ENCODE measurements at places on chromosomes 6 and 20.

DNA sequence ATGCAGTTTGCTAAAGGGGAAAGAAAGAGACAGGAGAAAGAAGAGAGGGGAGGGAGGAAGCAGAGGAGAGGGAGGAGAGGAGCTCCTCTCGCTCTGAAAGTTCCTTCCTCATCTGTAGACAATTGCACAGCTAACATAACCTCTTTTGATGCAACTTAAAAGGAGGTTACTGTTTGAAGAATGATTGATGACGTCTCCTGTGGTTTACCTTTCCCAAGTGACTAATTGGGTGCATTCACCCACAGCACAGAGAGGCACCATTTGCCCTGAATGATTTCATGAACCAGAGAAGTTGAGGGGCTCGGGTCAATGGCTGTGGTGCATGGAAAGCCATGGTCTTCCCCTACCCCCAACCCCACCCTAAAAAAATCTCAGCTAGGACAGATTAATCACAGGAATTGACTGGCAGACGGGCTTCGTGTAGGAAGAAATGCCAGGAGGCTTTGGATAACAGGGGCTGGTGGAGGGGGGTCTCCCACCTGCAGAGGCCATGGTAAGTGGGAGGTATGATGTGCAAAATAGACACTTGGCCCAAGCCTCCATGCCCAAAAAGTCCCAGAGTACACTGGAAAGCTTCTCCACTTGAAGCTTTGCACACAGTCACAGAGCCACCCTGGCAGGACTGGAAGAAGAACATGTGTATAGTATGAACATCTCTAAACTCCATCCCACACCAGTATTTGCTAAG lies 213.7 kb downstream of the ANKRD60 start:
- DNase-seq, result no peak

DNA sequence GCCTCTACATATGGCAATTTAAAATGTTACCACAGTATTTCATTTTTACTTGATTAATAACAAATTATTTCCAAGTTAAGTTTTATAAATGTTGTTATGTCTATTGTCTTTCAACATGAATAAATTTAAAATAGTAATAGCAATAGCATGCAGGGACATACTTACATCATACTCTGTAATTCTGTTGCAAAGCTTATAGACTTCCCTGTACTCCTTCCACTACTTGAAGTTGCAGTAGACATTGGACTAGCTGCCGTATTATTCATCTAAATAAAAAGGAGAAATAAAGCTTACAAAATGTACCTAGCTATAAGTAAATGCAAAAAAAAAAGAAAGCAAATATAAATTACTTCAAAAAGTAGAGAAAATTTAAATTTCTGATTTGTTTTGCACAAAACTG lies 12.7 kb downstream of the SUPT3H start:
- no peak for DNase-seq

DNA sequence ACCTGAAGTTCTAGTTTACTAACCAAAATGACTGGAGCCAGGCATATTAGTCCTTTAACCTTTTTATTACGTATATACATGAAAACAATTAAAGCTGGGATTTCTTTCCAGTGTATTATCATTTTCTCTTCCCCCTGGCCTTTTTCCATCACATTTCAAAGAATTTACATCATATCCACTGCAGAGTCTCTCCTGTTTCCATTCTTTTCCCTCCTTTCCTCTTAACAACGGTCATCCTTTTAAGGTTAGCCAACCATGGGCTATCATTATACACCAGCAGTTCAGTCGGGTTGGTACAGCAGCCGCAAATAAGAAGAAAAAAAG lies 104.6 kb downstream of the TFAP2A start:
- no peak for DNase-seq

DNA sequence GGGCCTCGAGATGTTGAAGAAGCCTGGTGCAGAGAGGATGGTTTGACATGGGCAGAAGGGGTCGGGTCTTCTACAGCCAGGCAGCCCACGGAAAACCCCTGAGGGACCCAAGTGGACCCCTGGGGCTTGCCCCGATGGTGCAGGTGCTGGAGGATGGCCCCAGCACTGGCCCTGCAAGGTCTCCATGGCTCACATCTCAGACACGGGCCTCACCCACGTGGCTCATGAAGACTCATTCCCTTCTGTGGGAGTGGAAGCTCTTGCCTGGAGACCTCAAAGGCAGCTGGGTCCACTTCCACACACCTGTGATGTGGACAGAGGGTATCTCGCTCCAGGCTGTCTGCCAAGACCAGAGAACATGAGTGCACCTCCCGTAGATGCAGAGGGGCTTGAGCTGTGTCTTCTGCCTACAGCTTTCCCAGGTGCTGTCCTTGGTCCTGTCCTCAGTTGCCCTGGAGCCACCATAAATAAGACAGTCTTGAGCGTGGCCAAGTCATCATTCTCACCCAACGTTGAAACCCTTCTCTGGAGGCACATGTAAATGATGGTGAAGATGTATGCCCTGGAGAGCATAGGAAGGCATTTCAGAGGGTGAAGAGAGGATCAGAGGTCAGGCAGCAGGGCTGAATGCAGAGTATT lies 108.0 kb downstream of the SYNDIG1 start:
- no peak for DNase-seq

DNA sequence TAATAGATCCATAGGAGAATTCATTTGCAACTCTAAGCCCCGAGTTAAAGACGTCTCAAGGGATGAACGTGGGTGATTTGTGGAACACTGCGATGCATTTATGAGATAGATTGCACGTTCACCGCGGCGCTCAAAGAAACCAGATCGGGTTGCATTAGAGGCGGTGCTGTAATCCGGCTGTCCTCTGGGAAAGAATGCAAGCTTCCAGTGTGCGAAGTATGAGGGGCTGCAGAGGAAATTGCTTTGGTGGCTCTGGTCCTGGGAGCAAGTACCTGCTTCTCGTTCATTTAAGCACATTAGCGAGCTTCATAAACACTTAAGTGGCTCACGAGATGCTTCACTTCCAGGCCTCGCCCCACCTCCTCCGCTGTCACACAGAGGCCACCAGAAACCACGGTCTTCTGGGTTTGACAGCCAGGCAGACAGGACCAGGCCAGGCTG lies 182.3 kb downstream of the CDH4 start:
- DNase-seq, result no peak

DNA sequence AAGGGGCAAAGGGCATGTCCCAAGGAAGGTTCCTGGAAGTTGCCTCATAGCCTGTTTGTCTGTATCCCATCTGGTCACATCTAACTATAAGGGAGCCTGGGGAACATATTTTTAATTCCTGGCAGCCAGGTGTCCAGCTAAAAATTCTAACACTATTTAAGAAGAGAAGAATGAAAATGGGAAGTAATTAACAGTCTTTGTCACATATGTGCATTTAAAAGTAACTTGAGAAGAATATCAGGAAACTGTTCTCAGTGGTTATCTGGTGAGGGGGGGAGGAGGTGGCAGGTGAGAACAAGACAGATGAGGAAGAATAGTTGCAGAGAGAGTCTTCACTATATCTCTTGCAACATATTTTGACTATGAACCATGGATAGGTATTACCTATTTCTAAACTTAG lies 75.5 kb upstream of the ELOVL5 start:
- no peak for DNase-seq

GRCh38 chr6:15336900-15337560 lies 91.2 kb downstream of the JARID2 start:
- no peak for DNase-seq

DNA sequence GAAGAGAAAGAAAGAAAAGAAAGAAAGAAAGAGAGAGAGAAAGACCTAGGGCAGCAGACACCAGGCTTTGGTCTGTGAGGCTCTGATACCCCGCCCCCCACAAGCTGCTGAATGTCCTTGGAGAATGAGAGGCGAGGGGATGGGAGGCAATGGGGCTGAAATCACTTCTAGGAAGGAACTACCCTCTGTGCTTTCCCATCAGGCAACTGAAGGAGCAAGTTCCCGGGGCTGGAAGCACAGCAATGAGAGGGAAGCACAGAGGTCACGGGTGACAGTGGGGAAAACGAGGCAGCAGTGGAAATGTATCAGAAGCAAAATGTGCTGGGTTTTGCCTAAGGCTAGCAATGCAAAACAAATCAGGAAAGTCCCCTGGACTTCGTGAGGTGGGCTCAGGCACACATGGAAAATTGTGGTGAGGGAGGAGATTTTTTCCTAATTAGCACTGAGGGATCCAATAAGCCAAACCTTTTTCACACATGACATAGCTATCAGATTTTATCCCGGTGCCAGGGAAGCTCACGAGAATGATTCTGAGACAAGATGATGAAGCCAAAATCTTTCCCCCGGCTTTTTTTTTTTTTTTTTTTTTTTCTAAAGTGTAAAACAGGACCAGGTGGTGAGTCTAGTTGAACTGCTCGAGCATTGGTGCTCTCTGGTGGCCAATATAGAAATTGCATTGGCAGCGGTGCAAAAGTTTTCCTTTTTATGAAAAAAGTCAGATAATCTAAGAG lies 16.8 kb upstream of the ARFGEF2 start:
- DNase-seq, result peak; percentile 56

- DNase-seq, result no peak
Observed at GRCh38 chr6:42624601-42625000, 60.8 kb downstream of the UBR2 start.

DNA sequence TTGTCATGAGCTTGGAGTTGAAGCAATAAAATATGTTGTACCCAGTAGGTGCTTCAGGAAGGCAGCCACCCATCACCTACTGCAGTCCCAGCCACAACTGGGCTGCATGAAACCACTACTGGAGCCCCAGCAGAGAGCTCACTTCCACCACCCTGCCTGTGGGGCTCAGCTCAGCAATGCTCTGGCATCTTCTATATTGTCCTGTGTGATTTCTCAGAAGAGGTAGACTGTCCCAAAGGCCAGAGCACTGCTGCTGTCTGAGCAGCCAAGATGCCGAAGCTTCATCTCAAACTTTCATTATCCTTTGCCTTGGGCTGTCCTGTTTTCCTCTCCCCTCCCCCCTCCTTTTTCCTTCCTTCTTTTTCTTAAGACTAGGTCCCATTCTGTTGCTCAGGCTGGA lies 126.9 kb downstream of the DHX35 start:
- DNase-seq, result no peak

DNA sequence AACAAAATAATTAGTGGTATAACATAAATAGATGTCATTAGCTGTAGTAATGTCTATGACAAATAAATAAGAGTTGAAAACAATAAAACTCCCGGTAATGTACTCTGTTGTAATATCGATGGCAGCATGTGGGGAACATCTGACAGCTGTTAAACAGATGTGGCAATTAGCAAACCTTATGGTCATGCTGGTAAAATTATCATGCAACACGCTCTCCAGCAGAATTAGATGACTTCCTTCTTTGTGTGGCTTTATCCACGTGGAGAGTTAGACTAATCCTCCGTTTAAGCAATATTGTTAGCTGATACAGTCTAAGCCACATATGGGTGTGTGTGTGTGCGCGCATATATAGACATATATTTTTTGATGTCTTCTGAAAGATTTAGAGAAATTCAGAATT lies 77.7 kb upstream of the ZFP64 start:
- DNase-seq, result no peak

Data from effector CD4-positive, alpha-beta T cell (primary cell).